Panc1 (cell line): ENCODE measurements at places on chromosomes 2 and 18. TPM values are rescaled to one million over a fixed set of nuclear protein-coding genes. Genes with fewer than 3 reads are reported as not detected.

DNA sequence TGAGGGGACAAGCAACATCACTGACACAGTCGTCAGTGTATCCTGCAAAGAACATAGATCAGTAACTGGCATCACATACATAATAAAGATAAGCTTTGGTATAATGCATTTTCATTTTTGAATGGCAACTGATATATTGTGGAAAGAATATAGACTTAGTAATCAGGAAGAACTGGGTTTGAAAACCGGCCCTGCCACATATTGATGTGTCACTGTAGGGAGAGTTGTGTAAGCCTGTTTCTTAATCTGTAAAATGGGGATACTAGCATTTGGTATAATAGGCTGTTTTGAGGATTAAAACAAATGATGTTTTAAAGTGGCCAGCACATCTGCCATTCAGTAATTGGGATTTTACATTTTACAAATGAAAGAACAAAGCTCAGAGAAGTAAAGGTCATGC, 277.8 kb upstream of the CNTNAP5 start:
- no peaks in the 10 kb centered on the region for H3K4me1 ChIP-seq
- H3K36me3 ChIP-seq, result no peaks in the 10 kb centered on the region
- no peak for DNase-seq
- no peak overlapping the region for H3K27ac ChIP-seq
- H3K27me3 ChIP-seq, result no peaks in the 10 kb centered on the region
- H3K4me3 ChIP-seq, result no peak overlapping the region

DNA sequence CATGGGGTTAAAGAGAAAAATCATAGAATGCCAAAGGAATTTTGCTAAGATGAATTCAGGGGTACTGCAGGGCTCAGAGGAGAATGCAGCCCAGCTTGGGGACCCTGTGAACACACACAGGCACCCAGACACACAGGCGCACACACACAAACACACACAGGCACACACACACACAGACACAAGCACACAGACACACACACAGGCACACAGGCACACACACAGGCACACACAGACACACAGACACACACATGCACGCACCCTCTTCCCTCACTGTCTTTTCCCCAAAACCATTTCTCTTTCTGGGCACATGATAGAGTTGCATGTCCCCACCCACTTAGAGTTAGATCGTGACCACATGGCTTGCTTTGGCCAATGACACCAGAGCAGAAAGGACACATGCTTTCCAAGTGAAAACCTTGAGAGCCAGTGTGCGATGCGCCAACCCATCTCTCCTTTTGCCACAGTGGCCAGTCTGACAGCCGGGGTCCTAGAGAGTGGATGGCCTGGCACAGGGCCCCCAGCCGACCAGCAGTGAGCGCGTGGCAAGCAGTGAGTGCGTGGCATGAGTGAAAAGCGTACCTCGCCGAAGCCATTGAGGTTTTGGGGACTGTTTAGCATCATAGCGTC, 163.3 kb downstream of the KLHL29 start:
- peak overlapping the region; percentile 34; the same call in 1 of the 2 replicates for H3K27ac ChIP-seq
- H3K27me3 ChIP-seq, result no peaks in the 10 kb centered on the region
- no peaks in the 10 kb centered on the region for H3K36me3 ChIP-seq
- no peak for DNase-seq
- H3K4me1 ChIP-seq, result peaks cover 17% of the 10 kb centered on the region
- H3K4me3 ChIP-seq, result no peak overlapping the region

DNA sequence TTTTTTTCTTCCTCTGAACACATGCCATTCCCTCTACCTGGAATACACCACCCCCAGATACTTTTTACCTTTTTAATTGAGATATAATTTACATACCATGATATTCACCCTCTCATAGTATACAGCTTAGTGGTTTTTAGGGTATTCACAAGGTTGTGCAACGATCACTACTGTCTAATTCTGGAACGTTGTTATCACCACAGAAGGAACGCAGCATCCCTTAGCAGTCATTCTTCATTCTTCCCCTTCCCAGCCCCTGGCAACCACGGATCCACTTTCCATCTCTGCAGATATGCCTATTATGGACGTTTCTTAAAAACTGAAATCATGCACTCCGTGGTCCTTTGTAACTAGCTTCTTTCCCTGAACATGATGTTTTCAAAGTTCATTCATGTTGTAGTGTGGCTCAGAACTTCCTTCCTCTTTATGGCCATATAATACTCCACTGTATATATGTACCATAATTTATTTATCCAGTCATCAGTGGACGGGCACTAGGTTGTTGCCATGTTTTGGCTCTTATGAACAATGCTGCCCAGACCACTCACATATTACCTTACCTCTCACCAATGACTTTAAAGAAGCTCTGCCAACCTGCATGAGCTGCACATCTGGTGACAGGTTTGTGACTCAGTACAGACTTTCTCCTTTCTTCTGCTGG, 168.9 kb downstream of the CTIF start:
- no peaks in the 10 kb centered on the region for H3K4me1 ChIP-seq
- no peak overlapping the region for H3K27ac ChIP-seq
- H3K36me3 ChIP-seq, result no peaks in the 10 kb centered on the region
- H3K27me3 ChIP-seq, result no peaks in the 10 kb centered on the region
- H3K4me3 ChIP-seq, result no peak overlapping the region

- no peaks in the 10 kb centered on the region for H3K27me3 ChIP-seq
- H3K4me3 ChIP-seq, result no peak overlapping the region
- H3K4me1 ChIP-seq, result peaks cover 11% of the 10 kb centered on the region
- H3K27ac ChIP-seq, result no peak overlapping the region
These were observed 195.5 kb upstream of the EPAS1 start for GRCh38 chr2:46101557-46102220.

- no peaks in the 10 kb centered on the region for H3K27me3 ChIP-seq
- no peak for DNase-seq
These were observed 164.2 kb downstream of the ANTXR1 start for GRCh38 chr2:69177063-69177771.

DNA sequence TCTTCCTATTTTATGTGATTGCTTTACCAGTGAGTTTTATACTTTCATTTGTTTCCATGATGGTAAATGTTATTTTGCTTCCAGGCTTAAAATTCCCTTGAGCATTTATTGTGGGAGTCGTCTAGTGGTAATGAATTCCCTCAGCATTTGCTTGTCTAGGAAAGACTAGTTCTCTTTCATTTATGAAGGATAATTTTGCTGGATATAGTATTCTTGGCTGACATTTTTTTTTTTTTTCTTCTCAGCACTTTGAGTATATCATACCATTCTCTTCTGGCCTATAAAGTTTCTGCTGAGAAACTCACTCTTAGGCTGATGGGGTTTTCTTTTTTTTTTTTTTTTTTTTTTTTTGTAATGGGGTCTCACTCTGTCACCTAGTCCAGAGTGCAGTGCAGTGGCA, 99.1 kb downstream of the EDAR start:
- H3K36me3 ChIP-seq, result no peaks in the 10 kb centered on the region
- H3K27ac ChIP-seq, result no peak overlapping the region
- DNase-seq, result no peak
- H3K4me1 ChIP-seq, result no peaks in the 10 kb centered on the region
- no peaks in the 10 kb centered on the region for H3K27me3 ChIP-seq
- no peak overlapping the region for H3K4me3 ChIP-seq

- no peaks in the 10 kb centered on the region for H3K36me3 ChIP-seq
- H3K4me3 ChIP-seq, result no peak overlapping the region
- no peaks in the 10 kb centered on the region for H3K27me3 ChIP-seq
- no peak overlapping the region for H3K27ac ChIP-seq
These were observed 48.3 kb upstream of the MYL1 start for GRCh38 chr2:210363261-210363660.

DNA sequence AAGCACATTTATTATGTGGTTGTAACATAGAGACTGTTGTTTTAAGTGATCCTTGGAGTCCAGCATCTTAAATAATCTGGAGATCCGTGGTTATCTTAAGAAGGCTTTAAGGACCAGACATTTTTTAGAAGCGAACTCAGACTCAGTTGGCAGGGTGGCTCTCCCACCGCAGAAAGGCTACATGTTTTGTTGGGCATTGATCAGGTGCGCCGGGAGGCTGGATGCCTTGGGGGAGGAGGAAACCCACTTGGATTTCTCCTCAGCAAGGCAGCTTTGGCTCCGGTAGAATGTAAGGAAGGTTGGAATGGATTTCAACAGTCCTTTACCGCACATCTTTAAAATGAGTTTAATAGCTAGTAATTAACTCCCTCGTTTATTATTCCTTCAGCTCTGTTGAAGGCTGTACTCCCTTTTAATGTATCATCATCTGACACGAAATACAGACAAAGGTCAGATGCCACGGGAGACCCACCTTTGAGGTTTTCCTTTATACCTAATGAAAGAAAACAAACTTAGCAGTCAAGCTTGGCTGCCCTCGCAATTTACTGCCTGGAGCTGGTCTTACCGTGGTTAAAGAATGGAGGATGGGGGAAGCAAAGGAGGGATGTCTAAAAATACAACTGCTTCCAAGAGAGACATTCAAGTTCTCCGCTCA, 1.2 kb downstream of the TMEM200C start:
- no peak overlapping the region for H3K27ac ChIP-seq
- H3K4me3 ChIP-seq, result no peak overlapping the region
- no peak for DNase-seq
- peaks cover 24% of the 10 kb centered on the region for H3K27me3 ChIP-seq
- no peaks in the 10 kb centered on the region; the same call in 1 of the 2 replicates for H3K36me3 ChIP-seq

- no peak for DNase-seq
- no peaks in the 10 kb centered on the region for H3K27me3 ChIP-seq
- H3K4me3 ChIP-seq, result no peak overlapping the region
- H3K36me3 ChIP-seq, result no peaks in the 10 kb centered on the region
- no peaks in the 10 kb centered on the region for H3K4me1 ChIP-seq
- no peak overlapping the region for H3K27ac ChIP-seq
These were observed 119.0 kb upstream of the ZBTB14 start for GRCh38 chr18:5414546-5414945.

- H3K27me3 ChIP-seq, result no peaks in the 10 kb centered on the region
- no peaks in the 10 kb centered on the region for H3K4me1 ChIP-seq
- H3K36me3 ChIP-seq, result no peaks in the 10 kb centered on the region
- H3K4me3 ChIP-seq, result no peak overlapping the region
- H3K27ac ChIP-seq, result no peak overlapping the region
These were observed 406.5 kb upstream of the UBE2E3 start for GRCh38 chr2:180573951-180574350.

- H3K27me3 ChIP-seq, result no peaks in the 10 kb centered on the region; the same call in 1 of the 2 replicates
- DNase-seq, result no peak
- H3K4me1 ChIP-seq, result no peaks in the 10 kb centered on the region
- H3K27ac ChIP-seq, result no peak overlapping the region
- H3K36me3 ChIP-seq, result no peaks in the 10 kb centered on the region
These were observed 448.0 kb upstream of the SPRED2 start for GRCh38 chr2:65880436-65880835.

Gene HOXD12
- total RNA-seq, result 0.13 TPM

Gene BCL11A
- total RNA-seq, result 0.33 TPM

Gene MAB21L4
- total RNA-seq, result 0.21 TPM

Gene NAT8
- total RNA-seq, result not detected

Gene DES
- 0.69 TPM for total RNA-seq

Gene ATP8B1
- total RNA-seq, result 12.5 TPM

Gene RBFA
- 83.1 TPM for total RNA-seq

Gene PPIL3
- 12.2 TPM for total RNA-seq

Gene DLGAP1
- total RNA-seq, result 1.8 TPM
